ENCODE measurements at places on chromosomes 13 and 19.

GRCh38 chr13:84994582-84994981 is 804.6 kb downstream of the SLITRK6 start:
- DNase-seq: no peak

DNA sequence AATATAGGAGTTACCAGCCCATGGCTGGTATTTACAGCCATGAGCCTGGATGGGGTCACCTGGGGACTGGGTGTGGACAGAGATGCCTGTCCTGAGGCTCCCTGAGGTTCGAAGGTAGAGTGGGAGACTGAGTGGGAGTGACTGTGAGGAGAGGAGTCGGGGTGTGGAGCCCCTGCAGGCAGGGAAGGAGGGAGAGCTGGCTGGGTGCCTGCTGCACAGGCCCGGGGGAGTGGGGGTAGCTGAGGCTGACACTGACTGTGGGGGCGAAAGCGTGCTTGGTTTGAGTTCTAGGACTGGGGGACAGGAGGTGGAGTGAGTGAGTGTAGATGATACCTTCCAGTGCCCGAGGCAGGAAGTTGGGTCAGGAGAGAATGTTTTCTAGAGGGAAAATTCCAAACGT is 7.1 kb downstream of the RAB11B start:
- DNase-seq: no peak

DNA sequence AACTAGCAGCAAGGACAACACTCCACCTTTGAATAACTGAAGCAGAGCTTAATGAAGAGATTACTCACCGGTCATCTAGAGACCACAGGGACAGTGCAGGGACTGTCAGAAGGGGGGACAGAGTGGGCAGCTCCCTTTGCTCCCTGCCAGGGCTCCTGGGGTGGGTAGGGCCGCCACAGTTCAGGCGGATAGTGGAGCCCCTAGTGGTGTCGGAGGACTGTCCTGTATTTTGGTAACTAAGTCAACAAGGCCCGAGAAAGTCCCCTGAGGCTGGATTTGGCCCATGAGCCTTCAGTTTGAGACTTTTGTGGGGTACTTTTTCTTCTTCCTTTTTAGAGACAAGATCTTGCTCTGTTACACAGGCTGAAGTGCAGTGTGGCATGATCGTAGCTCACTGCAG is 44.6 kb downstream of the GJA3 start:
- no peak for DNase-seq

- no peak for DNase-seq
These were observed 282.3 kb downstream of the SPRY2 start for GRCh38 chr13:80058626-80059025.

DNA sequence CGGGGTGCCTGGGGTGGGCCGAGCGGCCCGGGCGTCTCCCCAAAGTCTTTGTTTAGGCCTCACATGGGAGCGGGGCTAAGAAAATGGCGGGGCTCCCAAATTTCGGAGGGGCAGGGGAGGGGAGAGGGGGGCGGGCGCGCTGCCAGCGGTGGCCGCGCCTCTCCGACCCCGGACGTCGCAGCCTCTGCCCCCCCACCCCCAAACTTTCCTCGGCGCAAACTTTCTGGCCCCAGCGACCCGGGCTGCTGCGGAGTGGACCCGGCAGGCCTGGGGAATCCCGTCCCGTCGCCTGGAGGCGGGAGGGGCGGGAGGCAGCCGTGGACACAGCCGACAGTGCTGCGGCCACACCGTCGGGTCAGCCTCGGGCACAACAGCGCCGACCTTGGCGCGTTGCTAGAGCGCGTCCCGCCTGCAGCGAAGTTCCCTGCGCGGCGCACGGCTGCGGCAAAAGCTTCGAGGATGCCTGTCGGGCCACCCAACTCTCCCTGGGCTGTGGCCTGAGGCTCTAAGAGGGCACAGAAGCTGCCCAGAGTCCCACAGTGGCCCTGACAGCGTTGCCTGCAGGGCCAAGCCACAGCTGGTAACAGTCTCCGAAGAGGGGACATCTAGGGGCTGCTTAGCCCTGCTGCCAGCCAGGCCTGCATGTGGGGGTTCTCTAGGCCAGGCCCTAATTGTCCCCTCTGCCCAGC is 1.3 kb downstream of the NFIX start:
- no peak for DNase-seq

DNA sequence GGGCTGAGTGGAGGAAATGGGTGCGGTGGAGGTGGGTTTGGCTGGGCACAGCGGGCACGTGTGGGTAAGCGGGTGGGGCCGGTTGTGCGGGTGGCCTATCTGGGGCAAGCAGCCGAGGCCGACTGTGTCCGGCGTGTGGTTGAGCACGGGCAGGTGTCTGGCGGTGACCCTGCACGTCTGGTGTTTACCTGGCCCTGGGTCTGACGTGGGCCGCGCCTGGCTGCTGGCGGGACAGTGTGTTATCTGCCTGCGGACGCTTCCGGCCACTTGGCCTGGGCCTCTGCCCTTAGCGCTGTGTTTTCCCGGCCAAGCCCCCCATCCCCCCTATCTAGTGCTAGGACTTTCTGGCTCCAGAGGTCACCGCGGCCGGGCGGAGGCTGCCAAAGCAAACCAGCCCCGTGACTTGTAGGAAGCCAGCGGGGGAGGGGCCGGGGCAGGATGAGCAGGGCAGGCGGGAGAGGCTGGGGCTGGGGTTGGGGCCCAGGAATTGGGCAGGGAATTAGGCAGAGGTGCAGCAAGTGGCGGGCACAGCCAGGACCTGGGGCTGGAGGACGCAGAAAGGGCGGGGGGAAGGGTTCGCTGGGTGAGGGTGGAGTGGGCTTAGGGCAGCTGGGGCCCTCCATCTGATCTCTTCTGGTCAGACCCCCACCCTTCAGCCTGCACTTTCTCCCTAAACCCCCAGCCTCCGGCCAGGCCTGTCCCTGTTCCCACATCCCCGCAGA is 534 bp upstream of the HPN start:
- no peak for DNase-seq

GRCh38 chr19:10915130-10916091 is 13.0 kb downstream of the YIPF2 start:
- DNase-seq: no peak

DNA sequence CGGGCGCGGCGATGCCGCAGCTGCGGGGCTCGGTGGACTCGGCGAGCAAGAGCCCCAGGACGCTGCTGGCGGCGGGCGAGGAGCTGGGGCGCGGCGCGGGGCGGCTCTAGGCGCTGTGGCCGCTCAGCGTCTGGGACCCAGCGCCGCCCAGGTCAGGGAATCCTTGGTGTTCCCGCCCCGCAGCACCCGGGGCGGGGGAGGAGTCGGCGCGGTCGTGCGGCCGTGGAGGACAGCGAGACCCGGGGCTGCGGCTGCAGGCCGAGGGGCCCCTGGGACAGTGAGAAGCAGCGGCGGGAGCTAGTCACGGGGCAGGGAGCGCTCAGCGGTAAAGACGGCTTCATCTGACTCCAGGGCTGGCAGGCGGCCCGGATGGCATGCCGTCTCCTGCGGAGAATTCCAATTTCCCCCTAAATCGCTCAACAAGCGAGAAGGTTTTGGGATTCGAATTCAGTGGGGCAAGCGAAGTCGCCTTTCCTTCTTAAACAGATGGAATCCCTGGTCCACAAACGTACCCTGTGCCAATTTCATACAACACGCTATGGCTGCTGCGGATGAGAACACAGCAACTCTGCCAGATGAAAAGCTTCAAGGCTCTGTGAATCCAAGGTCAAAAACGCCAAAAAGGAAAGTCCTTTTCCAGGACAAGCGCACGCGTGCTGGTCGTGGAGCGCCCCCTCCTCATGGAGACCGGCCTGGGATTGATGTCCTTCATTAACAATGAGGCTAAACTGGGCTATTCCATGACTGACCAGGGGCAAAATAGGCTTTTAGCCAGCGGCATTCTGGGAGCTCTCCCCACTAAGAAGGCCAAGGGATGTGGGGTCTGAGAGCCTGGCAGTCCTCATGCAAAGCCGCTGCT is 4.2 kb upstream of the ZSCAN4 start:
- no peak for DNase-seq

DNA sequence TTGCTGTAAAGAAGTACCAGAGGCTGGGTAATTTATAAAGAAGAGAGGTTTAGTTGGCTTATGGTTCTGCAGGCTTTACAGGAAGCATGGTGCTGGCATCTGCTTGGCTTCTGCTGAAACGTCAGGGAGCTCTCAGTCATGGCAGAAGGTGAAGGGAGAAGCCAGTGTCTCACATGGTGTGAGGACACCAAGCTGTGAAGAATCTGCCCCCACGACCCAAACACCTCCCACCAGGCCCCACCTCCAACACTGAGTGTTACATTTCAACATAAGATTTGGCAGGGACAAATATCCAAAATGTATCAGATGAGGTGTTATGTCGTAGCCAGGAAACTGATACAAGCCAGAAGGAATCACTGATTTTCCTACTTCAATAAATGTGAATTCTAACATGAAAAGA is 136.5 kb downstream of the CYSLTR2 start:
- no peak for DNase-seq

GRCh38 chr13:57820924-57821323 is 189.4 kb downstream of the PCDH17 start:
- no peak for DNase-seq

DNA sequence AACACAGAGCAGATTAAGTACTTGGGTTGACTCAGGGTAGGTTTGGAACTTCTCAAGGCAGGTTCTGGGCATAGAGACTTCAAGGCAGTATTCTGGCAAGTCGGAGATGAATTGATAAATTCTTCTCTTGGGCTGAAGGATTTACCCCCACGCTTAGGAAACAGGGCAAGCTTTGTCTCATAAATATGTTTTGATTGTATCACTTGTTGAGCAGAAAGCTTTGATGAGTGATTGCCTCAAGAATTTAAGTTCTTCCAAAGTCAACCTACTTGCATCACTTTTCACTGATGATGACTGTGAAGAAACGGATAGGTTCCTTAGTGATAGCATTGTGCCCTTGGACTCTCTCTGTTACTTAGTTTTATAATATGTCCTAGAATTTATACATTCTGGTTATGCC is 258.6 kb upstream of the DACH1 start:
- no peak for DNase-seq

GRCh38 chr19:47275791-47276461 is 1.2 kb downstream of the INAFM1 start:
- no peak for DNase-seq

GRCh38 chr19:14507704-14508542 is 10.3 kb downstream of the DNAJB1 start:
- DNase-seq: no peak

GRCh38 chr13:64640002-64640401 is 2590.1 kb downstream of the PCDH9 start:
- no peak for DNase-seq

- no peak for DNase-seq
These were observed 8.7 kb downstream of the CD177 start for GRCh38 chr19:43362179-43362578.
